Left renal pelvis (tissue), 4 donors: ENCODE measurements at places on chromosomes 2 and 18.

- DNase-seq, result no peak
Measured at GRCh38 chr2:127893033-127893432, 7.3 kb upstream of the AMMECR1L start.

- no peak for DNase-seq
Measured at GRCh38 chr2:38948995-38949394, 59.3 kb downstream of the ARHGEF33 start.

- no peak for DNase-seq
Measured at GRCh38 chr2:44770221-44771195, 171.0 kb upstream of the SIX3 start.

- DNase-seq, result no peak
Measured at GRCh38 chr18:78637442-78638402, 341.9 kb upstream of the SALL3 start.
